ENCODE measurements at places on chromosomes 6 and 20.

- DNase-seq: no peak
Observed at GRCh38 chr20:37119356-37120036, 23.7 kb upstream of the RBL1 start.

- no peak for DNase-seq
Observed at GRCh38 chr20:37888641-37889040, 14.3 kb upstream of the VSTM2L start.

GRCh38 chr6:39313526-39314272 lies 520 bp downstream of the KCNK17 start:
- no peak for DNase-seq

GRCh38 chr20:60903325-60903971 lies 348.6 kb upstream of the CDH4 start:
- no peak for DNase-seq

DNA sequence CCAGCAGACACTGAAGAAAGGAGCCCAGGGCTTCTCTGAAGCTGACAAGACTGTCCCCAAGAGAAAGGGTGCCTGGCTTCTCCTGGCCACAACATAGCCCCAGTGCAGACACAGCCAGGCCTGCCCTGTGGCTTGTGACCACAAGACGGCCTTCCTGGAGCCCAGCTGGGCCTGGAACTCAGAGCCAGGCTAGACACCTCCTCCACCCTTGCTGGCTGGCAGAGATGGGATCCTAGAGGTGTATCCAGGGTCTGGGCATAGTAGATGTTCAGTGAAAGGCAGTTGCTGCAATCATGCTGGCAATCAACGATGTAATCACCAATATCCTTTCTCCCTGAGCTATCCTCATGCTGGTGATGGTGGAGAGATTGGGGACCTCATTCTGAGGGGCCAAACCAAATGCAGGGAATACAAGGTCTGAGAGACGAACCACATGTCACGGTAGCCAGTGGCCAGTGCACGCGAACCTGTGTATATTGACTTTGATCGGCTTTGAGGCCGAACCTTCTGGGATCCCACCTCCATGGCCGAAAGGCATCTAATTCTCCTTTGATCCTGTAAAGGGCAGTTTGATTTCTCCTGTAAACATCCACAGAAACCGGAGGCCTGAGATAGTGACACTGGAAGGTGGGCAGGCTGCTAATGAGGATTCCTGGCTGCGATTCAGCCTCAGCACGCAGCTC lies 115.2 kb downstream of the PSMB1 start:
- DNase-seq: no peak

GRCh38 chr6:12548526-12548925 lies 168.0 kb upstream of the PHACTR1 start:
- DNase-seq: no peak

- no peak for DNase-seq
Observed at GRCh38 chr6:166737261-166737660, 110.2 kb upstream of the RPS6KA2 start.

GRCh38 chr6:111625461-111626391 lies 20.0 kb upstream of the TRAF3IP2 start:
- peak; percentile 20 for DNase-seq

GRCh38 chr6:11331111-11331510 lies 98.6 kb upstream of the NEDD9 start:
- no peak for DNase-seq

DNA sequence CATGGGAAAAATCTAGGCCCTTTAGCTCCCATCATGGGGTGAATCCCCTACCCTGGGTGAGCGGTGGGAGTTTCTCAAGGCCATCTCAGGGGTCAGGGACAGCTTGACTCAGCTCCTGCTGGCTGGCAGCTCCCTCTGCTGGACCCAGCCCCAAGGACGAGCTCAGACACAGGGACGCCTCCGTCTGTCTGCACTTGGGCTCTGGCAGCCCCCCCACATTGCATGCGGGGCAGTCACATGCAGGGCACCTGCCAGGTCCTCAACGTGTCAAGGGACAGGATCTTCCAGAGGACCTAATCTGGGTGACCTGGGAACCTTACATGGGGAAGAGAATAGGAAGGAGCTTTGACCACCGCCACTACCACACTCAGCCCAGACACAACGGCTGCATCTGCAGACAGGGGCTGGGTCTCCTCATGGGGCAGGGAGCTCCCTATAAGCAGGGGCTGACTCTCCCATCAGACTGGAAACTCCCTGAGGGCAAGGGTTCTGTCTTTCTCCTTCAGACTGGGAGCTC lies 173.4 kb downstream of the MRPL14 start:
- no peak for DNase-seq

- no peak for DNase-seq
Observed at GRCh38 chr6:7939864-7940228, 29.3 kb upstream of the TXNDC5 start.

DNA sequence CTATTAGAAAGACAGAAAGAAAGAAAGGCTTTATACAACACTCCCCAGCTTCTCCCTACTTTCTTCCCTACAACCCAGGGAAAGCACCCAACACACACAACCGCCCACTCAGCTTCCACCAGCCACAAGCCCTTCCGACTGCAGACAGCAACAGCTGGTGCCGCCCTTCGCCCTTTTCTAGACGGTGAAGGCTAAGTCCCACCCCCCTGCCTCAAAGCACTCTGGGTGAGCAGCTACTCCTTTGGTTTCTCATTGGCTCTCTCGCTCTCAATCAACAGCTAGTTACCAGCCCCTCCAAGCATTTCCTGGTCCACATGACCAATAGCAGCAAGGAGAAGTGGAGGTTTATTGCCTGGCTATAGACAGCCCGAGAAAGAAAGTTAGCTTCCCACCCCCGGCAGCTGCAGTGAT lies 230.1 kb upstream of the MOCS1 start:
- DNase-seq: no peak

- no peak for DNase-seq
Observed at GRCh38 chr20:54190217-54190616, 16.4 kb upstream of the CYP24A1 start.

DNA sequence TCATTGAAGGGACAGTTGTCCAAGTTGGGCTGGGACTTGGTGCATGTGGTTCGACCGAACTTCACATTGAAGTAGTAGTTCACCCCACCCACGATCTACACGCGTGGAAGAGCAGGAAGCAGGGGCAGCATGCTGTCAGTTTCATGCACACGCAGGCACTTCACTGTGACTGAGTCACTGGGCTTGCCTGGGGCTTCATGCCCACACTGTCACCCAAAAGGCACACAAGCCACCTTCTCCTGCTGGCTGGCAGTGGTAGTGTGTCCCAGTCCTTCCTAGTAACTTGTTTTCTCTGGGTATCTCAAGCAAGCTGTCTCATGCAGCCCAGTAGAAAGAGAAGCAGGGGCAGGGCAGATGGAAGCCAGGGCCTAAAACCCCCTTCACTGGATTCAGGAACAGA lies 2.0 kb downstream of the CST5 start:
- no peak for DNase-seq

DNA sequence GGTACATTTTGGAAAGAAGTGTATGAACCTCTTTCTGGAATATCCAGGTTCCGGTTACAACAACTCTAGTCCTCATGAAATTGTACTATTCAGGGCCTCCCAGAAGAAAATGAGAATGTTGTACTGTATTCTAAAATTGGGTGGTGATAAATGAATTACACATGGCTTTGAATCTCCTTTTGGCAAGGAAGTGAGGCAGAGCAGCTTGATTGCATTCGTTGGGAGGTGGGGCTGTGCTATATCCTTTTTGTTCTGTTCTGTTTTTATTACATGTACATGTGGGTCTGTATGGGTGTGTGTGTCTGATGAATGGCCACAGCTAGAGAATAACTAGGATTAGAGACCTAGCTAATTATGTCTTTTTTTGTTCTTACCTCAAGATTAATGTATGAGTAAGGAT lies 37.8 kb upstream of the SNRPB2 start:
- DNase-seq: no peak

GRCh38 chr6:39948199-39948791 lies 14.0 kb upstream of the MOCS1 start:
- no peak for DNase-seq

- DNase-seq: peak; percentile 83
Observed at GRCh38 chr20:32980131-32980941, 23.9 kb downstream of the SUN5 start.

- DNase-seq: no peak
Observed at GRCh38 chr6:107546691-107547450, 57.0 kb downstream of the SOBP start.

DNA sequence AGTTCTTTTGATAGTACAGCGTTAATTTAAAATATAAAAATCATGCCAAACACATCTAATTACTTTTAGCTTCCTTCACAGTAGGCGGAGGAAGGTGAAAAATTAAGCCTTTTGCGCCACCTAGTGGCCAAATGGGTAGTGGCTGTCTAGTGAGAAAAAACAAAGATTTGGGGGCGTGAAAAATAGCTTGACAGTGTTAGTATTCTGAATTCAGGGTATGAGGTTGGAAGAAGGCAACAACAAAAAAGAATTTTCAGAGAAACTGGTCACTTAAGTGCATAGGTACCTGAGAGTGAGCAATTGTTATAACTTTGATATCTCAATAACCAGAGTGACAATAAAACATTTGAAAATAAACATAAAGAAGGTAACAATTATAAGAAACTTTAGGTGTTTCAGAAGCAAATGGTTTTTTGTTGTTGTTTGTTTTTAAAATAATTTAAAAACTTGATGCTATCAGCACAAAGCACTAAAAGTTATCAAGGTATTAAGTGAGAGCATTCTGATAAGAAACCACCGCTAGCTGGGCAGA lies 14.3 kb downstream of the PSMB9 start:
- peak; percentile 49 for DNase-seq

DNA sequence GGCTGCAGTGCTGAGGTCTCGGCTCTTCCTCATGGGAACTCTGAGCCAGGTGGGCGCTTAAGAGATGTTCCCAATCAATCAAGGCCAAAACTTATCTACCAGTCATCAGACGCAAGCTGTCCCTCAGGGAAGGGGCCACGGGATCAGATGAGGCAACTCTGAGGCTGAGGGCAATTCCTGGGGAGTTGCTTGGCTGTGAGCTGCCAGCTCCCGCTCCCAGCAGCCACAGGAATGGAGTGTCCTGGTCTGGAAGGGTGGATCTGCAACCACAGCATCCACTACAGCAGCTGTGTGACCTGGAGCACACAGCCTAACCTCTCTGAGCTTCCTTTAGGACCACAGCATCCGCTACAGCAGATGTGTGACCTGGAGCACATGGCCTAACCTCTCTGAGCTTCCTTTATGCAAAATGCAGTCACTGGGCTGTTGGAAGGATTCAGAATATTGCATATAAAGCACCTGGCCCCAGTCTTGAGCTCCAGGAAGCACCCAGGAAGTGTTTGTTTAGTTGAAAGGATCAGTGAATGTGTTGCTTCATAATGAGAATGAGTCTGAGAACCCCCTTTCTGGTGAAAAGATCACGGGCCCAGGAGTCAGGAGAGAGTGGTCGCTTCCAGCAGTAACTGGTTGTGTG lies 60.9 kb downstream of the TFAP2C start:
- no peak for DNase-seq

- DNase-seq: no peak
Observed at GRCh38 chr6:44190715-44191114, 26.0 kb upstream of the MYMX start.

DNA sequence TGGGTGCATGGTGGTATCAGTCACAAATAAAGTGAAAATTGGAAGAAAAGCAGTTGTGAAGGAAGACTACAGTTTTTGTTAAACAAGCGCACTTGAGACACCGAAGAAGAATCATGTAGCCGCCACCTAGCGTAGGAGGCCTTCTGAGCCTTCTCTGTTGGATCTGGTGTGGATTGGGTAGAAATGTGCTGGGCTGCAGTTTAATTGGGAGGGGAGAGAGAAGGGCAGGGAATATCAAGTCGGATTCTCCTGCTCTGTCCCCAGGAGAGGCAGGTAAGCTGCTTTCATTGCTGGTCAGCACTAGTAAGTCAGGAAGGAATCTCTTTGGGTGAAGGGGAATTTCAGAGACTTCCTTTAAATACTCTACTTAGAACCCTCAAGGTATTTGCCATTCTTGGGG lies 1.2 kb upstream of the FABP7 start:
- no peak for DNase-seq

DNA sequence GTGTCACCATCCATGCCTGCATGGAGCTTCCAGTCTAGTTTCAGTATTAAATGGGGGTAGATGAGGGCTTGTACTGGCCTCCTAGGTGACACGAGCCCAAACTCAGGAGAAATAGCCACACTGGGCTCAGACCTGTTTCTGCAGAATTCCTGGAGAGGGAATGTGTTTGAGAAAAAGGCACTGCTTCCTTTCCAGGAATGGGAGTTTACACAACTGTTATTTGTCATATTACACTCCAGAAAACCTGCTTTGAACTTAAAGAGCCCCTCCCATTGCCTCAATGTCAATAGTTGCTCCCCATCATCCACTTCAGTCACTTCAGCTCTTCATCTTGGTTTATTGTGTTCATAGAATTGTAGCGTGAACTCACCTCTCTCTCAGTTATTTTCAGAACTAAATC lies 151.5 kb downstream of the CFAP61 start:
- DNase-seq: no peak

All from anterior cingulate cortex (tissue), 58 donors.